ENCODE measurements at places on chromosomes 7 and 10.

DNA sequence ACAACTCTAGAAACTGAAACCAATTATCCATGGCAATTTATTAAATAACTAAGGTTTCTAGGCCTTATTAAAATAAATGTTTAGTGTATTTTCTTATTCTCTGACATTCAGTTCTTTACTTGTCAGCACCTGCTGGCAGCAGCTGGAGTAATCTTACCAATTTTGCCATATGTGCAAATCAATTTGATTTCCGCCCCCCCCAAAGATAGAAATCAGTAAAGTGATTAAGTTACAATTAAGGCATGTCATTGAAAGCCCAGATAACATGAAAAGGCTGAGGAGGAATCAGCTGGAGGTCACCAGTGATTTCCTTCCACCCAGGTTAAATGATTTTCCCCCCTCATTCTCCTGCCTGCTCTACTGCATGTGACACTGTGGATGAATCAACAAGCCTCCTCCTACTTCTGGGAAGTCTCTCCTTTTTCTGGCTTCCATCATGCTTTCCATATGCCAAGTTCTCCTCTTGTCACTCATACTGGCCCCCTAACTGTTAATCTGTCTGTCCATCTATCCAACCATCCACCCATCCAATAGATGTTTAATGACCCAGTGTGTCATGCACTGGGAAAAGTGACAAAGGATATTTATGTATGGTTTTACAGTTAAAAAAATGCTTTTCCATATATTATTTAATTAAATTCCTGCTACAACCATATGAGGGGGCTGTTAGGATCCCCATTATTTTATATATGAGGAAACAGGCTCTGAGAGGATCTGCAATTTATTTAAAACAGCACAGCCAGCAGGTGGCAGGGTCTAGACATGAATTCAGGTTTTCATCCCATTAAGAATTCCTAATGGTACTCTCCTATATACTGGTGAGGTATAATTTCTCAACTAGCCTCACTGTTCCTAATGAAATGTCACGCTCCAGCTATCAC, 116.5 kb downstream of the ATXN7L1 start:
- no peak for DNase-seq

- no peak for DNase-seq
Measured at GRCh38 chr7:45597286-45597984, 23.3 kb downstream of the ADCY1 start.

GRCh38 chr10:3760083-3760482, 24.9 kb downstream of the KLF6 start:
- no peak for DNase-seq

DNA sequence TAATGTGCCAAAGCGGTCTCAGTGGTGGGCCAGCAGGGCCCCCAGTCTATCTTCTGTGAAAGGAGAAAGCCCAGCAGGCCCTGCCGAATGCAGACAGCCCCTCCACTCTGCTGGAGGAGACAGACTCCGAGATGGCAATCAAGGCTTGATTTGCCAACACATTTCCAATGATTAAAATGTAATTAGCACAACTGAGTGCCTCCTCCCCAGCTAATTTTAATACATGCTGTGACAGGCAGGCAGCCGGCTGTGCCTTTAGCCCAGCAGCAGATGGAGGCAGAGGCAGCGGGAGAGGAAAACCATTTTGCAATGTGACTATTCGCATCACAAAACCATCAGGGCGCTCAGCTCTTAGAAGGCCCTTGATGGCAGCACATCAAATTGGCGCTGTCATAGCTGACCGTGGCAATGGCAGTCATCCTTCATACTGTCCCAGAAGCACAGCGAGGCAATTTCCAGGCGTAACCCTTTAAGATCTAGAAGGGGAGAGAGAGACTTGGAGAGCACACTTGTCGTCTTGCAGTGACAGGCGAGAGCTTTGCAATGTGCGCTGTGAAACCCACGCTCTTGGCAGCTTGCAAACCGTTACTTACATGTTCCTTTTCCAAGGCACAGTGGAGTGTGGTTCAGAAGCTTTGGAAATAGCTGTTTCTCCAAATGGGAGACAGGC, 714.8 kb upstream of the GALNT17 start:
- no peak for DNase-seq

DNA sequence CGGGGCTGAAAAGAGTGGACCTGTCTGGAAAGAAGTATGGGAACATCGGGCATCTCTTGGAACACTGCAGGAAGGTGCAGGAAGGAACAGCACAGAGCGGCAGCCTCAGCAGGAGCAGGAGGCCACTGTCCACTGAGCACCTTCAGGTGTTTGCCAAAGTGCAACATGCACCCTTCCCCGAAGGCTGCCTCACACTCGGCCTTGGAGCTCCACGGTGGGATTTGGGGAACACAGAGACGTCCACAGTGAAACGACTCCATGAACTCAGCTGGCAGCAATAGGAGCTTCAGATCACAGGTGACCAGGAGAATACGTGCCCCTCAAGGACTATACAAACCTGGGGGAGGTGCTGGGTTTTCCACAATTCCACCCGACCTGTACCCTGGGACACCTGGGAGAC, 140.3 kb upstream of the RET start:
- DNase-seq = no peak

GRCh38 chr7:22647451-22648257, 79.3 kb upstream of the IL6 start:
- DNase-seq = no peak

DNA sequence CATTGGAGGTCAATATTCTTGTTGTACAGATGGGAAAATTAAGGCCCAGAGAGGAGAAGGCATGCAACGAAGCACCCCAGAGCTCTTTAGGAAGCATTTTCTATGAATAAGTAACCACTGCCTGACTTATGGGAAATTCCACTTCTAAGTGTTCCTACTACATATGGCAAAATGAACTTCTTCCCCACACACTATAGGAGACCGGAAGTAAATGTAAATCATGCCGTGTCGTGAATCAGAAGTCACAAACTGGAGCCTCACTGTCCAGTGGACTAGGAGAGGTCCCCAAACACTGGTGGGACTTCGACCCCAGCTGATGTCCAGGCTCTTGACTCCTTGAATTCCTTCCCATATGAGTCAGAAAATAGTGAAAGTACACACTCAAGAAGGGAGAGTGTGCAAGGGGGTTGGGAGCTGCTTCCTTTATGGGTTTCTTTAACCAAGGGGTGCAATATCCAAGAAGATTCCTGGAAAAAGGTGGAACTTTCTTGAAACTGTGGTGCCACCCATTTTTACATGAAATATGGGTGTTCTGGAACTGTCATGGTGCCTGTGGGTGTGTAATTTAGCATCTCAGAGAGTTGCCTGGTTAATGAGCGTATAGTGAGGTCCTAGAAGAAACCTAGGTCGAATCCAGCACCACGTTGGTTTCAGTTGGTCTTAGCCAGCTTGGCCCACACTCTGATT, 6.7 kb downstream of the RASSF4 start:
- no peak for DNase-seq

DNA sequence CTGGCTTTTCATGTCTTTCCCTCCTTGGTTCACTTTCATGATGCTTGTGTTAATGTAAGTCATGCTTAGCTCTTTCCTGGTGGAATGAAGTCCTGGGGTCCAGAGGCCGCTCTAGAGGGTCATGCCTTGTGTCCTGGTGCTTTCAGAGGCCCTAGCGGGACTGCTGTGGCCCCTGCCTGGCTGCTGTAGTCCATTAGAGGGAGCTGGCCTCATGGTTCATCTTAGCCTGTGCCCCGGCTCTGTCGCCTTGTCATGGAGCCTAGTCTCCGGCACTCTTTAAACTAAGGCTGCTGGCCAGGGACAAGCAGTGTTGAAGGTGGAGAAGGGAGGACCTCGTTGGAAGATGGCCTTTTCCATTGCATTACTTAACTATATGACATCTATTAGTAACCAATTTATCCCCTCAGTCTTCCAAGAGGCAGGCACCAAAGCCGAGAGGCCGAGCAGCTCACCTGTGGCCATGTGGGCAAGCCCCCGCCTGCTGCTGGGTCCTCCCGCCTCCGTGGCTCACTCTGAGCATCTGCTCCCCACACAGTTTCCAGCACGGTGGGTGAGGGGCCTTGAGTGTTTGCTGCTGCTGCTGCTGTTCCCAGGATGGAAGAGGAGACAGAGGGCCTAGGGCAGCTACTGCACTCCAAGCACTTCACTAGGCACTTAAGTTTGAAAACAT, 5.0 kb upstream of the NDUFB2 start:
- no peak for DNase-seq

GRCh38 chr7:142808461-142808801, 37.7 kb downstream of the PRSS2 start:
- no peak for DNase-seq

GRCh38 chr7:105831824-105832535, 44.4 kb downstream of the ATXN7L1 start:
- no peak for DNase-seq

GRCh38 chr10:21173802-21174714, 276.9 kb upstream of the NEBL start:
- DNase-seq = no peak

DNA sequence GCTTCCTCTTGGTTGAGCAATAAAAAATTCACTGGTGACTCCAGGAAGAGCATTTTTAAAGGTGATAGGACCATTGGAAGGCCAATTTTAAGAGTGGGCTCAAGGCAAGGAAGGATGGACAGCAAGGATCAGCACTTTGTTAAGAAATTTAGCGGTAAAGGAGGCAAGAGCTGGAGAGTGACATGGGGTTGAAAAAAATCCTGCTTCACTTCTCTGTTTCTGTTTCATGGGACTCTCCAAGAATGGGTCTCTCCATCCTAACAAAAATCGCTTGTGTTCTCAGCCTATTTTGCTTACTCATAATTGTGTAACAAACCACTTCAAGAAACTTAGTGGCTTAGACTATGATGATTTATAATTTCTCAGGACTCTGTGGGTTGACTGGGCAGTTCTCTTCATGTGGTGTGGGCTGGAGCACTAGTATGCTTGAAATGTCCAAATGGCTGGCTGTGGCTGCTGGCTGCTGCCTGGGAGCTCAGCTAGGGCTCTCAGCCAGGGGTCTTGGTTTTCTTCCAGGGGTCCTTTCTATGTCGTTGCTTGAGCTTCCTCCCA, 59.8 kb upstream of the ZNRF2 start:
- DNase-seq = no peak

GRCh38 chr7:134362587-134363483, 46.1 kb upstream of the SLC35B4 start:
- DNase-seq = no peak

GRCh38 chr10:72328829-72329204, 25.9 kb downstream of the DNAJB12 start:
- no peak for DNase-seq

DNA sequence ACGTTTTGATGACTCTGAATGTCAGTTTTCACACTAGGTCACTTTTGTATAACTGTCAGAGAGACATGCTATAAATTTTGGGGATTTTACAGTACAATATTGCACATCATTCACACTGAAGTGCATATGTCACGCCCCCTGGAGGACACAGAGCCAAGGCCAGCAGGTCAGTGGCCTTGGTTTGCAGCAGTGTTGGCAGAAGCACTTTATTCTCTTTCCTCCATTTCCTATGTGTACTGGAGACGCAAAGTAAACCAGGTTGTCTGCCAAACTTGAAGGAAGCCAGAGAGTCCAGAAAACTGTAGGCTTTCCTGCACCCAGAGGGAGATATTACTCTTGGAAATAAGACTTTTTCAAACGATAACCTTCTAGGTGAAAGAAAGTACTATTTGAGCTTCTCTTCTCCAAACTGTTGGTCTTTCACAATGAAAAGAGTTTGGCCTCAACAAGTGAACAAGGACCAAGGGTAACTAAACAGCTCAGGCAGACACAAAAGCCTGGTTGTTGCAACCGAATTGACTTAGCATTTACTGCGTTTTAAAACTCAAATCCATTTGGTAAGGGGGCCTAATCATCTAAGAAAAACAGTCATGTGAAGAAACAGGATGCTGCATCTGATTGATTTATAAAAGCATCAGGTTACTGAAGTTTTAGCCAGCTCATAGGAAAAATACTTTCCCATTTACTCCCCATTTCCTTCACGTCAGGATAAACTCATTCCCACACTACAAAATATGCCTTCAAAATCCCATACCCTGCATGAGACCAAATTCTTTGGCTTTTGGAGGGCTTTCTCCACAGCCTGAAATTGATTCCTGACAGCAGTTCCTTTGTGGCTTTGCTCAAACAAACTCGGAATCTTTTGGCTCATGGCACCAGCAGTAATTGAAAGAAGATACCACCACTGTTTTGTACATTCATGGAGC, 83.0 kb upstream of the SEC61G start:
- no peak for DNase-seq

GRCh38 chr7:70000737-70001348, 402.6 kb downstream of the AUTS2 start:
- no peak for DNase-seq

DNA sequence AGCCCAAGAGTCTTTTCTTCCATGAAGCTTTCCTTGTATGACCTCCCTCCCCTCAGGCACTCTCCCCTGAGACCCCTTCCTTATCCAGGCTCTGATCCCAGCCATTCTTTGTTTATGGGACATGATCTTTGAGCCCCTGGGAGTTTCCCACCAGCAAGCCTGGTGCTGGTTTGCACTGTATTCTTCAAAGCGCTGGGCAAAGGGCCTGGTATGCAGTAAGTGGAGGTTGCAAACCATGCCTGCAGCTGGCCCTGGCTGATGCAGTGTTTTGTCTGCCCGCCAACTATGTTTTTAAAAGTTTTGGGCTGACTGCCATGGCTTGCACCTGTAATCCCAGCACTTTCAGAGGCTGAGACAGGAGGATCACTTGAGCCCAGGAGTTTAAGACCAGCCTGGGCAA, 6.8 kb upstream of the NODAL start:
- DNase-seq = no peak

- no peak for DNase-seq
Measured at GRCh38 chr7:106464651-106465050, 179.9 kb upstream of the NAMPT start.

All from D721Med (cell line).